MG63 (cell line): ENCODE measurements at places on chromosomes 7 and 10. TPM values are rescaled to one million over a fixed set of nuclear protein-coding genes. Genes with fewer than 3 reads are reported as not detected.
A peak's percentile ranks its signal among the peaks of the same experiment; 100 is the strongest.

The ATP6V1F gene
- 83.6 and 97.0 TPM in 2 replicates for total RNA-seq

The TMEM196 gene
- not detected in 2 replicates for total RNA-seq

The STX1A gene
- total RNA-seq: 3.8 and 7.8 TPM in 2 replicates

The HOXA9 gene
- total RNA-seq: 25.4 and 29.9 TPM in 2 replicates

The TYW1B gene
- total RNA-seq: 0.52 and 3.6 TPM in 2 replicates

The VSIR gene
- total RNA-seq: 36.0 and 87.8 TPM in 2 replicates

The LLCFC1 gene
- total RNA-seq: not detected in 2 replicates

The CPN1 gene
- total RNA-seq: not detected in 2 replicates

The TAS2R3 gene
- total RNA-seq: not detected in 2 replicates

The GIMAP2 gene
- total RNA-seq: 3.1 and 8.3 TPM in 2 replicates

The PNLIPRP3 gene
- not detected in 2 replicates for total RNA-seq

The PDK4 gene
- 0.33 and 0.84 TPM in 2 replicates for total RNA-seq

The PLEKHS1 gene
- not detected in 2 replicates for total RNA-seq

- peak; percentile 91 for DNase-seq
Measured at GRCh38 chr7:131244259-131244852, 83.3 kb upstream of the MKLN1 start.

GRCh38 chr10:112986544-112987190 is 36.6 kb downstream of the TCF7L2 start:
- DNase-seq: no peak

GRCh38 chr7:98733036-98733435 is 116.0 kb downstream of the NPTX2 start:
- peak; percentile 22 for DNase-seq

DNA sequence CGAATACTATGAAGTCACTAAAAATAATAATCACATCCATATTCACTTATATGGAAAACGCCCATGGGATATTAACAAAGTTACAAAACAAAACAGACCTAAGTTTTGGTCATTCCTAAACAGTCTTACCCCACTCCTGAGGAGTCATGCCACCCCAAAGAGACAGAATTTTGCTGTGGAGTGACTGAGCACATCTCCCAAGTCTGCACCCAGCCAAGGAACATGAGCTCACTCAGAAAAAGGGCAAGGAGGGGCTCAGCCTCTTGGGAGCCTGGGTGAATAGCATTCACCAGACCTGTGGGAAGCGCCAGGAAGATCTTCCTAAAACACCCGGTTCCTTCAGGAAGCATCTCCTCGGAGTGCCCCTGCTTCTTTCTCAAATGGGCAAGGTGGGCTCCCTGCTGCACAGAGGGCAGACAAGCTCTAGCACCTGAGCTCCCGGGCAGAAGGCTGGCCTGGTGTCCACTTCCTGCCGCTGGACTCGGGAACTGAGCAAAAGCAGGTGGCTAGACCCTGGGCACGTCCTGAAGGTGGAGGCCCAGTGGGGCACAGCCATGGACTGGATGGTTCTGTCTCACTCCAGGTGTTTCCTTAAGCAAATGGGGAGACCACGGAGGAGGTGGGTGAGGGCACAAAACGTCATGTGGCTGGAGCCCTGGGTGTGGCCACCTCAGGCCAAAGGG is 31.0 kb downstream of the TNS3 start:
- no peak for DNase-seq

GRCh38 chr10:13340626-13341376 is 7.3 kb downstream of the SEPHS1 start:
- no peak for DNase-seq

GRCh38 chr7:89728481-89728880 is 425.8 kb upstream of the STEAP1 start:
- no peak for DNase-seq

- DNase-seq: no peak
Measured at GRCh38 chr7:120825152-120825551, 32.8 kb downstream of the TSPAN12 start.

- DNase-seq: peak; percentile 3
Measured at GRCh38 chr7:136018104-136018503, 40.9 kb upstream of the MTPN start.

DNA sequence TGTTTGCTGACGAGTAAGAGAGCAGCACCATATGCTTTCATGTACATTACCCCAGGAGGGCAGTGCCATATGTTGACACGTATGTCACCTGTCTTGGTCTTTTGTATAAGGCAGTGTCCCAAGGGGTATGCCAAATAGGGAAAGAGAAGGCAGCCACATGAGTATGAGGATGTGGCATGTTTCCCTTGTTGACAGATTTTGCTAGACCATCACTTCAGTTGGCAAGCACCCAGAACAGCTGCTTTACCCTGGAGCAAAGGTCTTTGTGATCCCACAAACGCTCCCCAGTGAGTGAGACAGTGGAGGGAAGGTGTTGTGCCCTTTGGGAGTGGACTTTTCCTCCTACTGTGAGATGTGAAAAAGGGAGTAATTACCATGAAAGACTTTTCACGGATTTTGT is 350.1 kb downstream of the ETV1 start:
- no peak for DNase-seq

DNA sequence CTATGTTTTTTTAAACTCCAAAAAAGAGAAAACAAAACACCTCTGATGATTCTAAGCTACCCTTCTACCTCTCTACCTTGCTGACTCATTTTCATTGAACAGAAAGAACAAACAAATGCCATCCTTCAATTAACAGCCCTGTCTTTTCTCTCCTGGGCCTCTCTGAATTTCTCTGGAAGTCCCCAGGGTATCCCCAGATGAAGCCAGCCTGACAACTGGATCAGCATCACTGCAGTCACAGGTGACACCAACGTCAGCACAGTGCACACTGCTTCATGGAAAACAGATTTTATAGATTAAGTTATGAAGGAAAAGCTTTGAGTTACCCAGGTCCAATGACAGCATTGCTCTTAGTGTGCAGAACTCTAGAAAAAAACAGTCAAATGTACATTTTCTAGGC is 5.7 kb downstream of the HUS1 start:
- no peak for DNase-seq

GRCh38 chr7:150954201-150954985 is 23.7 kb downstream of the KCNH2 start:
- no peak for DNase-seq

- no peak for DNase-seq
Measured at GRCh38 chr10:80878330-80878729, 340.6 kb downstream of the SH2D4B start.

DNA sequence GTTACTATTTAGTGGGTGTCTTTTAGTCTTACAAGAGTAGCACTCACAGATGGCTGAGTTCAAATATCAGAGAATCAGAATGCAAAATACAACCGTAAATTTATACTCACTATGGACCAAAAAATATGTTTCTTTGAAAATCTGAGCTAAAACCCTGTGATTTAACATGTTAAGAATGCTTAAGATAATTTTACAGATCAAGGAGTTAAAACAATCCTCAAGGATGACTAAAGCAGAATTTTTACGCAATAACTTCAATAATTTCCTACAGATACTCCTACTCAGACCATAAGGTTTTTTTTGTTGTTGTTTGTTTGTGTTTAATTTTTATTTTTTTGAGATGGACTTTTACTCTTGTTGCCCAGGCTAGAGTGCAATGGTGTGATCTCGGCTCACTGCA is 47.9 kb upstream of the CCDC6 start:
- DNase-seq: no peak

GRCh38 chr7:32293833-32294232 is 196.3 kb downstream of the LSM5 start:
- no peak for DNase-seq

DNA sequence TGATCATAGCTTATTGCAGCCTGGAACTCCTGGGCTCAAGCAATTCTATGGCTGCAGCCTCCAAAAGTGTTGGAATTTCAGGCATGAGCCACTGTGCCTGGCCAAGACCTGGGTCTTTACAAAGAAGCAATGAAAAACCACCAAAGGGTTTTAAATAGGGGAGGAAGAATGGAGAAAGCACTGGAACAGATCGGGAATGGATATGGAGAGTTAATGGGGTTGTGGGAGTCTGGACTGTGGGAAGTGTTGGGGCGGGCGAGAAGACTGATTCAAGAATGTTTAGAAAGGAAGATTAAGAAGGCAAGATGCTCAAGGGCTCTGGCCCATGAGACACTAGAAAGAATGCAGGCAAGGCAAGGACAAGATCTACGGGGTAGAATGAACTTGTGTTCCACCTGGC is 98.5 kb downstream of the CARD11 start:
- DNase-seq: no peak

DNA sequence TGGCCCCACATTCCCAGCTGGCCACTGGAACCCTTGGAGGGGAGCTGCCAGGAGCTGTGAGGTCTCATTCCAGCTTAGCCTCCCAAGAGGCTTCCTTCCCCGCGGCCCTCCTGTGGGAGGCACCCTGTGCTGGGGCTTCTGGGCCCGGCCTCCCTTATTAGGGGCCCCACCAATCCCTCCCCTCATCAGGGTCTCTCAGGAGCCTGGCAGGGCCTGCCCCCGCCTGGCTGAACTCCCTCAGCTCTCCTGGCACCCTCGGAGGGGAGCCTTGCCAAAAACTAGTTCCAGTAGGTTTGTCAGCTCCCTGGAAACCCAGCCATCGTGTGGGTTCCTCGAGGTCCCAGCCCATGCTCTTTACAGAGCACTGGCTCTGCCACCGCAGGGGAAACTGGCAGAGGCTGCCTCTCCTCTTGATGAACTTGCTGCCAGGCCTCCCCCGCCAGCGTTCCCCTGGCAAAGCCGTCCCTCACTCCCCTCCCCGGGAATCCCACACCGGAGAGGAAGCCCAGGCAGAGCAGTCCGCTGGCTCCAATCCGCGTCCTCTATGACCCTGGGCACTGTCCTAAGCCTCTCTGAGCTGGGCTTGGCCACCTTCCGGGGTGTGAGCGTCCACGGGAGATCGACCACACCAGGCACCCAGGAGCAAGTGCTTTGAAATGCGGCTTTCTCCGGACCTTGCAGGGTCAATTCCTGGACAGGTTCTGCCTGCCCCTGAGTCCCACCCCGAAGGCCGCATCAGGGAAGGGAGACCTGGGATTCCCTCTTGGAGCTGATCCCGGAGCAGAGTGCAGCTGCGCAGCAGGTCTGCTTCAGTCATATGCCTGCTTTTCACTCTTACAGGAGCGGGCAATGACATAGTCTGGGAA is 139.8 kb downstream of the ARHGAP22 start:
- peak; percentile 16 for DNase-seq

- peak; percentile 56 for DNase-seq
Measured at GRCh38 chr10:89414879-89415821, 782 bp downstream of the IFIT5 start.

GRCh38 chr7:35680403-35681013 is 14.4 kb downstream of the HERPUD2 start:
- DNase-seq: no peak

DNA sequence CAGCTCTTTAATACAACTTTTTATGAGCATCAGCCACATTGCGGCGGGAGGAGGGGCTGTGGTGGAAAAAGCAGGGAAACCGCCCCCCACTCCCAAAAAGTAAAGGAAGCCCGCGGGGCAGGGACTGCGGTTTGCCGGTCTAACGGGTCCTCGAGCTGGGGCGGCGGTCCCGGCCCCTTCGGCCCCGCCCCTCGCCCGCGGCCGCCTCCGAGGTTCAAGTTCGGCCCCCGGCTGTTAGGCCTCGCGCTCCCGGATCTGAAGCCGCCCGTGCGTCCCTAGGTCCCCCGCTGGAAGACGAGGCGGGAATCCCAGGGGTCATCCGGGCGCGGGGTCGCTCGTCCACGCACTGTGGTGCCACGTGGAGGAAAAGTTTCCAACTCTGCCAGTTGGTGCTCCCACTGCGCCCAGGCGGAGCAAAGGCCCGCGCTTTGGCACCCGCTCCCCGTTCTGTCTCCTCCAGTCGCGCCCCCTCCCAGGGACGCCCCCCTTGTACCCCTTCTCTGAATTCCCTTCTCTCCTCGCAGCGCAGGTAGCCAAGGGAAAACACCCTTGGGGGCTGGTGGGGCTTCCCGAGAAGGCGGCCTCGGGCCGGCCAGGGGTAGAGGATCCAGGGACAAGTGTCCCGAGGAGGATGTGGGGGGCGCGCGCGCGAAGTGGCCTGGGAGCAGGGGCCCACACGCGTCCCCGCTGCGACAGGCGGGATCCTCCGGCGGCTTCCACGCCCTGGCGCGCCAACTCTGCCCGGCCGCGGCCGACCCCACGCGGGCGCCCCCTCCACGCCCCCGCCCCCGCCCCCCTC is 798 bp upstream of the AUTS2 start:
- DNase-seq: peak; percentile 18

GRCh38 chr7:50466815-50467585 is 16.9 kb upstream of the FIGNL1 start:
- DNase-seq: no peak

- DNase-seq: no peak
Measured at GRCh38 chr7:32677593-32677992, 182.3 kb downstream of the AVL9 start.

GRCh38 chr10:119700321-119700954 is 25.4 kb upstream of the INPP5F start:
- DNase-seq: no peak

GRCh38 chr7:26155531-26156375 is 3.8 kb downstream of the NFE2L3 start:
- peak; percentile 37 for DNase-seq

DNA sequence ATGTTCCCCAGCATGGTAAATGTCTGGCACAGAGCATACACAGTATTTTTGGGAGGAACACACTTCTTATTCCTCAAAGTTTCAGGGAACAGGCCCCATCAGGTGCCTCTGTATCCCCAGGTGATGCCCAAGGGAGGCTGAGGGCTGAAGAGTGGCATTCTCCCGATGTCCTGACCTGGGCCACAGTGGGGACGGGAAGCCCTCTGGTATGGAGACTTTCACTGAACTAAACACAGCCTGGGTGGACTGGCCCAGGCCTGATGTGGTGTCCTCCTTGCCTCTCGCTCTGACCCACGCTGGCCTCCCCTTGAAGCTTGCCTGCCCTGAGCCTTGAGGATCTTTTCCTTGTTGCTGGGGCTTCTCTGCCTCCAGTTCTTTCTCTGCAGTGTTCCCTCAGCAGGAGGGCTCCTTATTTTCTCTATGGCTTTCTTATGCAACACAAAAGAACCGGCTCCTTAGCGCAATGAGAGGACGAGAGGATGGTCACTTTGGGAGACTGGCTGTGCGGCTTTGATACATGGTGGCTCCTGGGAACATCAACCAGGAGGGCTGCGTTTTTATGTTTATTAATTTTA is 157.5 kb upstream of the TNS3 start:
- no peak for DNase-seq

DNA sequence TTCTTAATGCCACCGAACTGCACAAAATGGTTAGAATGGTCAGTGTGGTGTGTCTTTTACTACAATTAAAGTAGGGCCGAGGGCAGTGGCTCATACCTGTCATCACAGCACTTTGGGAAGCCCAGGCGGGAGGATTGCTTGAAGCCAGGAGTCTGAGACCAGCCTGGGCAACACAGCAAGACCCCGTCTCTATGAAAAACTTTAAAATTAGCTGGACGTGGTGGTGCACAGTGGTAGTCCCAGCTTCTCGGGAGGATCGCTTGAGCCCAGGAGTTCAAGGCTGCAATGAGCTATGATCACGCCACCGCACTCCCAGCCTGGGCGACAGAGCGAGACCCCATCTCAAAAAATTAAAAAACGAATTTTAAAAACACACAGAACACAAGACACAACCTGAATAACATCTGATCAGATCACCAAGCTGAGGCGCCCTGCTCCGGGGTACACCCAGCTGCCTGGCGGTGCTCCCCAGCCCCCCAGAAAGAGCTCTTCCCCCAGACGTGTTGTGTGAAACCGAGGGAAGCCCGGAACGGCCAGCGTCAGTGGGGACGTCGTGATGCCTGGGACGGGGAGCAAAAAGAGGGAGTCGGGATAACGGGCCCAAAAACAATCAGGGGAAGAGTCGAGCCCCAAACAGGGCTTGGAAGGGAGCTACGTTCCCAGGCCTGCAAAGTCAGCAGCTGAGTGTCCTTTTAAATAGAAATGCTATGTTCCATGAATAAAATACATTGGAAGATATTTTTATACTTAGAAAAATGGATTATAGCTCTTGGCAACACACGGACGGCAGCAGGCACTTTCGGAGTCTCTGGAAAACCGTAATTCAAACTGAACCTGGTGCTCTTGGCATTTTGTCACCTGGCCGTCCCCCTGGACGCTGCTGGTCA is 80.7 kb upstream of the PDGFA start:
- no peak for DNase-seq
